ENCODE measurements at places on chromosomes 12 and 14.

GRCh38 chr14:52550661-52551060 lies 1.6 kb downstream of the TXNDC16 start:
- no peak for DNase-seq

DNA sequence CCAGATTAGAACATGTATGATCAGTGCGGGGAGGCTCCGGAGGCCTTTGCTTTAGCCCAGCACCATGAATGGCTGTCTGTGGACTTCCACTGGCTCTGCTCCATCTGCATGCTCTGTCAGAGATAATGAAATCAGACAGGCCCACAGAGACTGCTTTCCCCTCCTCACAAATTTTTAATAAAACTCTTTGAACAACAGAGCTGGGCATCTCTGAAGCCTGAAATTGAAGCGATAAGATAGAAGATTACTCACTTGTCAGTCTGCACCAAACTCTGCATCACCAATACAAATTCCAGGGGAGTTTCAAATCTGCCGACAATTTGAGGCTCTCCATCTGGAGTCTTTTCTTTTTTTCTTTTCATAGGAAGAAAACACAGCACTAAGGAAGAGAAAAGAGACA lies 110.0 kb downstream of the DYRK2 start:
- no peak for DNase-seq

DNA sequence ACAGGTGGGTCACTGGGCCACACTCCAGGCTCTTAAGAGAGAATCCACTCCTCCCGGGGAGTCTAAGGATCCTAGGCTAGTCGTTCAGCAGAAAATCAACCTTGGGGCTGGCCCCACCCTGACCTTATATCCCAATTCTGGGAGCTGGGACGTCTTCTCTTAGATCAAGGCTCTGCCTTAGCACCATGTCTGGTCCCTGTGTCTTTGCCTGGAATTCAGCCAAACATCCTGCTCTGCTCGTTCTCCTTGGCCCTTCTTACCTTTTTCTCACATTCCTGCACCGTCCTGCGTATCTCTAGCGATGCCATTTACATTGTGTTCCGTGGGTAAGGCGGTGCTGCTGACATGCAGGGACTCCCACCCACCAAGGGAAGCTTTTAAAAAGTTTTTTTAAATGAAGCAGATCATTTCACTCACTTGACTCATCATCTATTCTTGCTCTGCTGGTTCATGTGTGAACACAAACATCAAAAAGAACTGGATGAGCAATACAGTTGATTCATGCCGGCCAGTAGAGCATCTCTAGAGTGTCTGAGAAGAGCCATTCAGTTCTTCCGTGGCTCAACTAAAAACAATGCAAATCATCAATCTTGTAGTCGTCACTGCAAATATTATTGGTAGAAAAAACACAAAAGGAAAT lies 50.2 kb downstream of the KCNK13 start:
- no peak for DNase-seq

DNA sequence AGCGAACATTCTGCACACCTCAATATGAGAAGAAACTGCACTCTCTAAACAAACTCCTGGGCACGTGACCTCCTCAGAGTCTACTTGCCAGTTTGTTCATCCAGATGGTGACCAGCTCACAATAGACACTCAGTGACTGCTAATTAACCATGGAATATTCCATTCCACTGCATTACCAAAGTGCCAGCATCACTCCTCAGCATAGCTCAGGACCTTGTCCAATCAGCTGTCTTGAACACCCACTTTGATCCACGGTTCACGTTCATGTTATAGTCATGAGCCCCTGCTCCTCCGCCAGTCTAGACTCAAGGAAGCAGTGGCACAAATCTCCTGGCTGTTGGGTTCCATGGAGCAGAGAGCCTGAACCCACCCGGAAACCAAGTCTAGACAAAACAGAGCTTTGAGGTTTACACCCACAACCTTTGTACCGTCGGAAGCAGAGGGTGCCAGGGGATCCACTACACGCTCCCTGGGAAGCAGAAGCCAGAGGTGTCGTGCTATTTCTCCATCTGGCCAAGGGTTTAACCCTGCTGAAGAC lies 285.3 kb downstream of the ZFP36L1 start:
- no peak for DNase-seq

- DNase-seq, result no peak
Measured at GRCh38 chr14:92690171-92691011, 58.0 kb downstream of the LGMN start.

- DNase-seq, result no peak
Measured at GRCh38 chr12:75549989-75550388, 38.6 kb upstream of the KRR1 start.

DNA sequence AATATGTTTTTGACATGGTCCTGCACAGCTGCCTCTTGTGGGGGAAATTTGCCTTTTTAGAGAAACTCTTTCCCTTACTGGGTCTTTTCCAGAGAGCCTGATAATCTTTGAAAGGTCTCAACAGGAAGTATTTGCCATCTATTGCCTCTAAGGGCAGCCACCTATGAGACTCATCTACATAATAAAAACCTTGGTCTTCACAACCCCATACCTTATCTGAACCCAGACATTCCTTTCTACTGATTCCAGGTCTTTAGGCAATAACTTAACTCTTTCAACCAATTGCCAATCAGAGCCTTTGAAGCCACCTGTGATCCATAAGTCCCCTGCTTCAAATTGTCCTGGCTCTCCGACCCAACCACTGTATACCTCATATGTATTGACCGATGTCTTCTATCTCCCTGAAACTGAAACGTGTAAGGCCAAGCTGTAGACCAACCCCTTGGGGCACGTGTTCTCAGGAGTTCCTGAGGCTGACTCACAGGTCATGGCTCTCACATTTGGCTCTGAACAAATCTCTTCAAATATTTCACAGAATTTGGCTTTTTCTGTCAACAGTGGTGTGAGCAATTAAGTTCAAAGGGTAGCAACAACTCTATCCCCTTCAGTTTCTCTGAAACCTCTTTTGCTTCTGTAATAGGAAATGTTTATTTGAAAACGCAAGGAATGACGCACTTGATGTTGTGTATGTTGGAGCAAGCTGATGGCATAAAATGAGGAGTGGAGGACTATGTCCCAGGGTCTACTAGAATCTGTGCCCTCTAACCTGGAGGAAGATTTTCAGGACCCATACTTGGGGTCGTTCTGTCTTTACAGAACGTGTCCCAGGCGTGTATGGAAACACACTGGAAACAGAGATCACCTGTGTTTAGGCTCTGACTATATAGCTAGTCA lies 49.2 kb upstream of the EIF5 start:
- DNase-seq, result no peak

GRCh38 chr12:102793921-102794320 lies 123.1 kb downstream of the PAH start:
- no peak for DNase-seq

DNA sequence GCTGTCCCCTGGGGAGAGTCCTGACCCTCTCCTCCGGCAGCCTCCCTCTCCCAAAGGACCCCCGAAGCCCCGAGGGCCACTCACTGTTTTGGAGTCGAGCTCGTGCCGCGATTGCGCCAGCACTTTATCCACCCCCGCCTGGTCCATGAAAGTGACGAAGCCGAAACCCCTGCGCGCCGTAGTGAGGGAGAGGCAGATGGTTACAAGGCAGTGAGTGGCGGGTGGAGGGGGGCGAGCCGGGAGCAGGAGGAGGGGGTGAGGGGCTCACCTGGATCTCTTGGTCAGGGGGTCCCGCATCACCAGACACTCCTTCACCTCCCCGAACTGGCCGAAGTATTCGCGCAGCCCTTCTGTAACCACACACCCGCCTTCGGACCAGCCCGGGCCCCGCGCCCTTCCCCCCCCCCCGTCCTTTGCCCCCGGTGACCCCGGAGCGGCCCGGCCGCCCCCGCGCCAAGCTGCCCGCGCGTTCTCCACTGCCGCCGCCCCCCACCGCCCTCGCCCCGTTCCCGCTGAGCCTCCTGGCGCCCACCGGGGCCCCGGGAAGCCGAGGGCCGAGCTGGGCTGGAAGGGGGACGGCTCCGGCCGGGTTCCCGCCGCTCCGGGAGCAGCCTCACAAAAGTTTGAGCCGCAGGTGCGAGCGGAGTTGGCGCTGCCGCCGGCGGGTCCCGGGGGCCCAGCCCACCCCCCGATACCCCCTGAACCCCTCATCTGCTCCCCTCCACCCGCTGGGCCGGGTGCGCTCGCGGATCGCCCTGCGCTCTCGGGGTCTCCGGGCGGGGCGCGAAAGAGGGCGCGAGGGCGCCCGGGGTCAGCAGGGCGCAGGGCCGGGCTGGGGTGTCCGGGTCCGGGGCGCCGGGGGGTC lies 808 bp downstream of the MSI1 start:
- DNase-seq, result no peak

GRCh38 chr12:117363056-117363662 lies 1.7 kb upstream of the NOS1 start:
- no peak for DNase-seq

- DNase-seq, result no peak
Measured at GRCh38 chr14:92582706-92583452, 69.3 kb downstream of the RIN3 start.

DNA sequence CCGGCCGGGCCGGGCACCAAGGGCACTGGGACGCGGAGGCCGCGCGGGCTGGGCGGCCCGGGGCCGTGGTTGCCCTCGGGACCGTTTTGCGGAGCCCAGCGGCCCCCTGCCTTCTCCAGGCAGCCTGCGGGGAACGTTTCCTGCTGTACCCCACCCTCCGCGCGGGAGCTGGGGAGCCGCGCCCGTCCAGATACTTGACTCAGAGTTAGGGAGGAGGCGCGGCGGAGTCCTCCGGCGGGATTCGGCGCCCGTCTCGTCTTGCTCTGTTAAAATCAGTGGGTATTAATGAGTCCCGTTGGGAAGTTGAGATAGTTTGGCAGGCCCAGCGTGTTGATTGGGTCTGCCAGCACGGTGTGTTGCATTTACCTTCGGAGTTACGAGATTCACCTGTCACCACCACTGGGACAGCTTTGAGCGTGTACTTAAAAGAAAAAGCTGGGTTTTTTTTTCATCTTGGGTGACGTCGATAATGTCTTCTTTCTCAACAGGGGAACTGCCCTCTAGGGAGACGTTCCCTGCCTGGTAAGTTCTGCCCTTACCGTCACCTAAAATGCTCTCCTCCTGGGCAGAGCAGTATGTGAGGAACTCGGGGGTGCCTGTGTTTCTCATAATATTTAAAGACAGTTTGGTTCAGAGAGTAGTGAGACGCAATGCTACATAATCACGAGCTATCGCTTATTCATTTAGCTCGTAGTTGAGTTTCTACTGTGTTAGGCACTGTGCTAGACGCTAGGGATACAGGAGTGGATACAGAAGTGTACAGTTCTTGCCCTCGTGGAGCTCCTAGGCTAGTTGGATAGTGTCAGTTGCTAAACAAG lies 596 bp downstream of the DLST start:
- no peak for DNase-seq

DNA sequence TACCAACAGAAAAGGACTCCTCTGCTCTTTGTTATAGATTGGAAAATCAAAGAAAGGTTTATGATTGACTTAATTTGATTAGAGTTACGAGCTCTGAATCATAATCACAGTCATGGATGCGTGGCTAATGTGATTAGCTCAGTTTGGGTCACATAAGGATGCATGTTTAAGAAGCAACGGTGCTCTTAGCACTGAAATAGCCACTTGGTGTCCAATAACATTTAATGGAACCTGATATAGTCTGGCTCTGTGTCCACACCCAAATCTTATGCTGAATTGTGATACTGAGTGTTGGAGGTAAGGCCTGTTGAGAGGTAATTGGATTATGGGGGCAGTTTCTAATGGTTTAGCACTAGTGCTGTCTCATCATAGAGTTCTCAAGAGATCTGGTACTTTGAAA lies 501.6 kb downstream of the SLC6A15 start:
- DNase-seq, result no peak

- no peak for DNase-seq
Measured at GRCh38 chr12:7206691-7207090, 17.2 kb downstream of the PEX5 start.

- no peak for DNase-seq
Measured at GRCh38 chr14:51394384-51394783, 154.3 kb downstream of the TMX1 start.

DNA sequence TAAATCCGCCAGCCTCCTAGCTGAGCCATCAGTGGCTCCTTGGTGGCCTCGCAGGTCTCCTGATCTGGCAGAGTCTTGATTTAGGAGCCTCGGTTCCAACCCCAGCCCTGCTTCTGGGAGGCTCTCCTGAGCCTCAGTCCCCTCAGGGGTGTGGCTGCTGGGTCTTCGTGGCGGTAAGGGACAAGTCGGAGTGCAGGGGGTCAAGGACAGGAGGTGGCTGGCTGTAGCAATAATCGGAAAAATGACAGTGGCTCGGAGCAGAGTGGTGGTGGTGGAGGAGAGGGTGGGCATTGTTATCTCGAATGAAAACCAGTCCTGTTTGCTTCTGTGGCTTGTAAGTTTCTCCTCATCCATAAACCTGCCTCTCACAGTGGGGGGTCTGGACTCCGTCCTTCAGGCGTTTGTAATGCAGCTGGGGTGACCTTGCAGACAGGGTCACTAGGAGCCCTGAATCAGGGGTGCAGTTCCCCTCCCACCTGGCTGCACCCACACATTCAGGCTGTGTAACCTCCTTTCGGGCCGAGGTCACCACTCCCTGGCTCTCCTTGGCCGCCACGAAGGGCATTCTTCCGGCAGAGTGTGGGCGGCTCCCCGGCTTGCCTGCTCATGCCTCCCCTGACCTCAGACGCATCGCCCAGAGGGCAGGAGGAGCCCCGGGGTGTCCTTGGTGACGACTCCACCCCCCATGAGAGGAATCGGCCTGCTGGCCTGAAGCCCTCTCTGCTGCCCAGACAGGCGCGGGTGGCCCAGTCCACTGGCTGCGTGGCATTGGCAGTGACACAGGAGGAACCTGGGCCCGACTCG lies 8.1 kb downstream of the BCL7A start:
- DNase-seq, result no peak

GRCh38 chr12:130826151-130826801 lies 12.8 kb downstream of the STX2 start:
- no peak for DNase-seq

DNA sequence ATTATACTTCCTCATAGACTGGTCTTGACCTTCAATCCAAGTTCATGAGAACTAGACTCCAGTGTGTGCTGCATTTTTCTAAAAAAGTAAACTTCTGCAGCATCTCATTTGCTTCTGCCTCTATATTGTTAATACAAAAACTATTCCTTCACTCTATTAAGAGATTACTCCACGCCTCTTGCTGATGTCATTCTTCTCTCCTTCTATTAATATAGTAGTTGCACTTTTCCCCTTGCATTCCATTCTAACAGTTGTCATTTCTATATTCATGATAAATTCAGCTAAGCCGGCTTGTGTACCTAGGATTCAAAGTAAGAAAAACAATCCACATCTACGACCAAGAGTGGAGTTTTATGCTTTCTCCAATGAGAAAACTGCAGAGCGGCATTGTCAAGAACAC lies 480.4 kb upstream of the NOVA1 start:
- DNase-seq, result no peak

DNA sequence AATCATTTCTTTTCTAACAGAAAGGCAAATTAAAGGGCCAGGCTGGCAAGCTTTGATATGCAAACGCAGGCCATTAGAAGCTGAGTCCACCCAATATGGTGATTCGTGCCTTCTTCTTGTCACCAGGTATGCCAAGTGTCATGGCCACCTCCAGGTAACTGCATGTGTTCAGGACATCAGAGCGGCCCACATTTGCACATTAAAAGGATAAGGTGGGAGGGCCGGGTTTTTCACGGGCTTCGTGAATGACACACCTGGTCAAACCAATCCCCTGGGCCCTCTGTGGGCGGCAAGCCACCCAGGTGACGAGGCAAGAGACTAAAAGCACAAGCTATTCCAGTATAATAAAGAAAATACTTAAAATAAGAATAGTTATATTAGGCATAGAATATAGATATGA lies 75.9 kb upstream of the TSPAN11 start:
- DNase-seq, result no peak
